ENCODE measurements at places on chromosomes 3 and 15. TPM values are rescaled to one million over a fixed set of nuclear protein-coding genes. Genes with fewer than 3 reads are reported as not detected.

Gene CSTA
- not detected for total RNA-seq

GRCh38 chr15:34986771-34987480 is 1.2 kb downstream of the ZNF770 start:
- DNase-seq: no peak

- no peak for DNase-seq
These were observed 34.5 kb downstream of the ACAA1 start for GRCh38 chr3:38102444-38102814.

Gene GOLGA8S
- 0.33 TPM for total RNA-seq

Gene LRRC49
- 20.2 TPM for total RNA-seq

DNA sequence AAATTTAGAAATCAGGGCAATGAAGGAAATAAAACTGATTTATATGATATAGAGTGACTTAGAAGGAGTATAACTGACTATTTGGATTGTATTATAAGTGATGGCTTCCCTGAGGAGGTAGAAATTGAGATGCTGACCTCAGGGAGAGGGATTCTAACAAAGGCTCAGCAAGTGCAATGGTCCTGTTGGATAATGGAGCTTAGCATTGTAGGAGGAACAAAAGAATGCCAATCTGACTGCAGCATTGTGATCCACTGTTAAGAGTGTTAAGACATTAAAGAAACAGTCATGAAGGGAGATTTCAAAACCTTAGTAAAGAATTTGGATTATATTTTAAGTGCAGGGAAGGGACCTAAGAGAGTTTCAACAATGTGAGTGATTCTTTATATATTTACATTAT is 158.4 kb upstream of the NAALADL2 start:
- DNase-seq: no peak

DNA sequence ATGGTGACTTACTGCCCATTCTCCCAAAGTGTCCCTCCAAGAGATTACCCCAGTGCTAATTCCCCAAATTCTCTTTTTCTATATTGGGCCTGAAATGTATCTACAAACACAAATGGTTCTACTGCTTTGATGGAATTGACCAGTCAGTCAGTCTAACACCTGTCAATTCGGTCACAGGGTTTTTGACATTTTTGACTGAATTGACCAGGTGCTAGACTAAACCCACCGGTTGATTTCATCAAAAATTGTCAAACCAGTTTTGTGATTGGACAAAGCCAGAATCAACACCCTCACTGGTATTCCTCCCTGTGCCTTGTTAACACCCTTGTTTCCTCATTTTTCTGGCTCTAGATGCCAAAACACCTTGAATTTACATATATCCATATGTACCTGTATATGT is 398.4 kb upstream of the NR2F2 start:
- DNase-seq: no peak

Gene DUOX2
- total RNA-seq: 0.02 TPM

GRCh38 chr3:107271787-107272387 is 105.4 kb upstream of the CCDC54 start:
- no peak for DNase-seq

DNA sequence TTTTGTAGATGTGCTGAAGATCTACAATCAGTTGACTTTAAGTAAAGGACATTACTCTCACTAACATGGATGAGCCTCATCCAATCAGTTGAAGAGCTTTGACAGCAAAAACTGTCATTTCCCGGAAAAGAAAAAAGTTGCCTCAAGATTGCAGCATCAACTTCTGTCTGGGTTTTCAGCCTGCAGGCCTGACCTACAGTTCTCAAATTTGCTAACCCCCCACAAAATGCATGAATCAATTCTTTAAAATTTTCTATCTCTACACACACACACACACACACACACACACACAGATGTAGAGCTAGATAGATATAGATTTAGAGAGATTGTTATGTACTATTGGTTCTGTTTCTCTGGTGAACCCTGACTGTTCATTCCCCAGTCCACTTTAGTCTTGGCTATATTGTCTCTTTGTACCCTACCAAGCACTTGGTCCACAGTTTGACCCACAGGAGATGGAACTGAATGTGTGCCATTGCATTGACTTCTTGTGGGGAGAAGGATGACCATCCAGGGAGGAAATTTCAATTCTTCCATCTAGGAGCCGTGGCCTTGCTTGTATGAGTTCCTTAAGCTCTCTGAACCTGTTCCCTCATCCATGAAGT is 228.3 kb downstream of the CLSTN2 start:
- DNase-seq: no peak

GRCh38 chr3:20240154-20240883 is 54.3 kb upstream of the SGO1 start:
- no peak for DNase-seq

- DNase-seq: no peak
These were observed 56.8 kb upstream of the PRR23E start for GRCh38 chr3:127136024-127136600.

DNA sequence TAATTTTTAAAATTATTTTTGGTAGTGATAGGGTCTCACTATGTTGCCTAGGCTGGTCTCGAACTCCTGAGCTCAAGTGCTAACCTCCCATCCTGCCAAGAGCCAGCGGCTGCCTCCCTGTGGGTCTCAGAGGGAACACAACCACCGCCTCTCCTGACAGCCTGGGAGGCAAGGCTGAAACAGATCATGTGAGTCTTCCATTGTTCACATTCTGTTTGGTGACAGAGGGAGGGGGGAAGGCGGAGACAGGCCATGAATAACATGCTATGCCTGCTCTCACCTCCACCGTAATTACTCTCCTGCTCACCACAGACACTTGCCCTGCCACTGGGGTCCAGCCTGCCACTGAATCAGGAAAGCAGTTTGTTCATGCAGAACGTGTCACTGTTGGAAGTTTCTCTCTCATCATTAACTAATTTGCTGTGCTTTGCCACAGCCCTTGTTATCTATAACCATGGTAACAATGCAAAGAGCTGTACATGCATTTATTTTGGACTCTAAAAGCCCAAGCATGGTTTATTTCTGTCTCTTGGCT is 78.4 kb upstream of the RASGRF1 start:
- no peak for DNase-seq

DNA sequence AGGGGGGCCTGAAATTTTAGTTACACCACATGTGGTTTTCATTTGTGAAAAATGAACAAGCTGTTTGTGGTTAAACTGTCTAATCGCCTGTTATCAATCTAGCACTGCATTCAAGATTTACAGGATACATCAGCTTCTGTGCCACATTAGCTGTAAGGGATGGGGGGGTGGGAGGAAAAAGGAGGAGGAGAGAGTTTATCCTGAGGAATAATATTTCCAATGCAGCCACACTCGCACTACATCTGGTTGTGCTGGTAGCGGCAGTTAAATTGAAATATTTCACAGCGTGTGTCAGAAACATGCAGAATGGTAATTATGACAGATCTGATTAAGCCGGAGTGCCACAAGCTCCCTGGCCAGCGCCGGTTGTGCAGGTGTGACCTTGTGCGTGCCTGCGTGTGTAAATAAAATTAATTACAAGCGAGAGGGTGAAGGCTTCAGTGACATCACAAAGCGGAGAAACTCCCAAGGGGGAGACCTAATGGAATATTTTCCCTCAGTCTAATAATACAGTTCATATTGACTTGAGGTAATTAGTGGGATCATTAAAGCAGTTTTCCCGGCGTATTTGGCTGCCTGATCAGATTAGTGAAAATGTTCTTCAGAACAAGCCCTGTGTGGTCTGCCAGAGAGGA is 55.5 kb downstream of the SATB1 start:
- no peak for DNase-seq

DNA sequence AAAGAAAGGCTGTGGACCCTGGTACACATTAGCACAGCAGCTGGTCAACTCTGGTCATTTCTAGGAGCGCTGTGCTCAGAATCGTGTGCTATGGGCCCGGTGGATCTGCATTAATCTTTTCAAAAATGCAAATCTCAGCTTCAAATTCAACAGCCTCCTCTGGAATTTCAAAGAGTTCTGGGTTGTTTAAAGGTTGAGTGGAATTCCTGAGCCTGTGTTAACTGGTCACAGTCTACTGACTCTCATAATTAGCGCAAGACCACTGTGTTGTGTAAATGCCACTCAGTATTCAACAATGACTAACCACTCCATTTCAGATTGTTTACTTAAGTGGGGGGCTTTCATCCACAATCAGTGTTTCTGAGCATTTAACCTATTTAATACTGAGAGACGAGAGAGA is 2.7 kb upstream of the ARNT2 start:
- no peak for DNase-seq

- DNase-seq: no peak
These were observed 132.2 kb downstream of the ATP10A start for GRCh38 chr15:25730918-25731317.

- no peak for DNase-seq
These were observed 6.4 kb upstream of the SH2D7 start for GRCh38 chr15:78085928-78086327.

- no peak for DNase-seq
These were observed 556 bp downstream of the USP19 start for GRCh38 chr3:49120096-49120437.

DNA sequence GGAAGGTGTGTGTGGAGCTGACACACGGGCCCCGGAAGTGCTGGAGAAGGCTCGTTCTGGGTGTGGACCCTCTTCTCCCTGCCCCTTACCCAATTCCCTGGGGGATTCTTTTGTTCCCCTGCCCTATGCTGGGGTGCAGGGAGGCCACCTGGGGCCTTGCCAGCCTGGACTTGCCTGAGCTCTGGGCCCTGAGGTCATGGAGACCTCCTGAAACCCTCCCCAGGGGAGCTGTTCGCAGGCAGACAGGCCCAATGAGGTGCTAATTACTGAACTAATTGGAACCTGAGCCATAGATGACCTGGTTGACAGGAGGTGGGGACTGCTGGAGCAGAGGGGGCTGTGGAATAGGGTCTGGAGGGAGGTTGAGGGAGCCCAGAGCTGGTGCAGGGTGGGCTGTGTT is 9.4 kb upstream of the C15orf39 start:
- no peak for DNase-seq

GRCh38 chr3:179229177-179229576 is 21.7 kb downstream of the KCNMB3 start:
- DNase-seq: no peak

- DNase-seq: no peak
These were observed 98.7 kb upstream of the BFSP2 start for GRCh38 chr3:133301194-133301593.
